ENCODE measurements at places on chromosomes 12 and 14.

DNA sequence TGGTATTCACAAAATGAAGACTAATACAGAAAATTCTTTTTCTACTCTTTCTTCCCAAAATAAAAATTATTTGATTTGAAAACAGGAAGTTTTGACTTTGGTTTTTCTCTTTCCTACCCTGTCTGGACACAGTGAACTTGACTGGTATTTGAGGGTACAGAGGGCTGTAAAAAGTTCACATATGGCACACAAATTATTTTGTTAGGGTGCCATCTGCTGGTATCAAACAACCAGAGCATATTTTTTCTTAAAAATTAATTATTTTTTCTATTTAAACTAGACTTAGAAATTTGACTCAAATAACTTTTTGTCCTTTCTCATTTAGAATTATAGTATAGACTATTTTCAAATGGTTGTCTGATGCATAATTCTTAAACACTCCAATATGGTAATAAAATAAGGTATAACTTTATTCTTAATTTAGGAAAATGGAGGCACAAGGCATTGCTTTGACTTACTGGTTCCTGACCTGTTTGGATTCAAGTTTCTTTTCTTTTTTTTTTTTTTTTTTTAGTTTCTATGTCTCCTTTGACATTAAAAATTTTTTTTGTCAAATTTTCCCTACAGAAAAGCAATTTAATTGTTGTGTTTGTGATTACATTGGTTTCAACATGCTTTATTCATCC is 390.6 kb downstream of the PRKD1 start:
- no peak for DNase-seq

GRCh38 chr14:100567877-100568163 is 19.4 kb downstream of the BEGAIN start:
- DNase-seq = no peak

GRCh38 chr14:24013654-24014514 is 25.2 kb downstream of the DHRS4L2 start:
- no peak for DNase-seq

- DNase-seq = peak; percentile 6
These were observed 117.2 kb downstream of the GRIN2B start for GRCh38 chr12:13864081-13864673.

DNA sequence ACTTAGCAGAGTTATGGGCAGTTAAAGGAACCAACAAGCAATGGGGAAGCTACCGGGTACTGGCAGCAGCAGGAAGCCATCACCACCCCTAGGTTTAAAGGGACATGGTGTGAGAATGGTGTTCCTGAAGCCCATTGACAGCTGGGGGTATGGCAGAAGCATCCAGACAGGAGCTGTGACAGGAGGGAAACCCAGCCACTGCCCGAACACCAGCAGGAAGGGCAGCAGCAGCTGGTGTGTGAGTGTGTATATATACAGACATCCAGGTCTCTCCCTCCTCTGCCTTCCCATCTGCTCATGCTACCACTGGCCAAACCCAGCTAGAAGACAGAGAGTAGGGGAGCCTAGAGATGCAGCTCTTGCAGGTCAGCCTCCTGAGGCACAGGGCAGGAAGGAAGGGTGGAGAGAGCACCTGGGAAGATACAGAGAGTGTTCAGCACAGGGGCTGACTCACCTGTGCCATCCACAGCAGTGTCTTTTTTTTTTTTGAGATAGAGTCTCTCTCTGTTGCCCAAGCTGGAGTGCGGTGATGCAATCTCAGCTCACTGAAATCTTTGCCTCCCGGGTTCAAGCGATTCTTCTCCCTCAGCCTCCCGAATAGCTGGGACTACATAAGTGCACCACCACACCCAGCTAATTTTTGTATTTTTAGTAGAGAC is 9.2 kb upstream of the ADCK1 start:
- no peak for DNase-seq

DNA sequence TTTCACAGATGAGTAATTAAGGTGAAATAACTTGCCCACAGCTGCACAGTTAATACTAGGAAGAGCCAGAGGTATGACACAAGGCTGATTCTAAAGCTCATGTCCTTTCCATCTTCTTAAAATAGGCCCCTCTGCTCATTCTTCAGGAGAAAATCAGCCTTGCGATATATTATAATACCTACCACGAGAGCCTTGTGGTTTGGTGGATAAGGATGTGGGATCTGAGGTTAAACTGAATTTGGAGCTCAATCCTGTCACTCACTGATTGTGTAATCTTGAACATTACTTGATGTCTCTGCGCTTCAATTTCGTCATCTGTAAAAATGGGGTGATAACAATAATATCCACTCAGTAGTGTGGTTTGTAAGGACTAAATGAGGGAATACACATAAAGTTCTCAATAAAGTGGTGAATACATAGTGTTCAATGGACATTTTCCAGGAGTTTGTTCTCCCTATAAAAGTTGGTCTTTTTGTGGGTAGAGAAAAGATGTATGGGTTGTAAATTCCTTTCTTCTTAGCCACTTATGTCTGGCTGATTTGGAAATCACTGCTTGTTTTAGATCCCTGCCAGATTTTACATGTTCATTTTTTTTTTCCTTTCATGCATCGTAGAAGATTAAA is 25.1 kb upstream of the ATP2B1 start:
- DNase-seq = no peak

GRCh38 chr12:80700327-80700726 is 7.1 kb upstream of the MYF6 start:
- DNase-seq = no peak

- DNase-seq = no peak
These were observed 1.0 kb downstream of the GMFB start for GRCh38 chr14:54487771-54488170.

DNA sequence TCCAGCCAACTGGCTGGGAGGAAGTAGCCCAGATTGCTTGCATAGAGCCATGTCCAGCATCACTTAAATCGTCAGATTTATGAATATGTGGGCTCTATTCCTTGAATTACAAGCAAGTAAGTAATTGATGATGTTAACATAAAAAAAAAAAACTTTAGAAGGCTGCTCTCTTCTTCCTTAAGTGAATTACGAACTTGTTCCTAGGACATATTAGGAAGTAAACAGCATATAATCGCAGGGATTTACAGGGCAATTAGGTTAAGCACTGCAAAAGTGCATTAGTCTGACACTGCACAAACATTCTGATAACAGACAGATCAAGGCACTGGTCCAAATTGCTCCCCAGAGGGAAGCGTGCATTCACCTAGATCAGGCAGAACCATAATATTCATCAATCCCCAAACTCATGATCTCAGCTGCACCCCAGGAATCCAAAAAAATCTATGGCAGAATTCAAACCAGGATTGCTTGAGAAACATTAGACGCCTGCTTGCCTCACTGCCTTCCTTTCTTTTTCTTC is 293.2 kb downstream of the TMEM132D start:
- DNase-seq = no peak

DNA sequence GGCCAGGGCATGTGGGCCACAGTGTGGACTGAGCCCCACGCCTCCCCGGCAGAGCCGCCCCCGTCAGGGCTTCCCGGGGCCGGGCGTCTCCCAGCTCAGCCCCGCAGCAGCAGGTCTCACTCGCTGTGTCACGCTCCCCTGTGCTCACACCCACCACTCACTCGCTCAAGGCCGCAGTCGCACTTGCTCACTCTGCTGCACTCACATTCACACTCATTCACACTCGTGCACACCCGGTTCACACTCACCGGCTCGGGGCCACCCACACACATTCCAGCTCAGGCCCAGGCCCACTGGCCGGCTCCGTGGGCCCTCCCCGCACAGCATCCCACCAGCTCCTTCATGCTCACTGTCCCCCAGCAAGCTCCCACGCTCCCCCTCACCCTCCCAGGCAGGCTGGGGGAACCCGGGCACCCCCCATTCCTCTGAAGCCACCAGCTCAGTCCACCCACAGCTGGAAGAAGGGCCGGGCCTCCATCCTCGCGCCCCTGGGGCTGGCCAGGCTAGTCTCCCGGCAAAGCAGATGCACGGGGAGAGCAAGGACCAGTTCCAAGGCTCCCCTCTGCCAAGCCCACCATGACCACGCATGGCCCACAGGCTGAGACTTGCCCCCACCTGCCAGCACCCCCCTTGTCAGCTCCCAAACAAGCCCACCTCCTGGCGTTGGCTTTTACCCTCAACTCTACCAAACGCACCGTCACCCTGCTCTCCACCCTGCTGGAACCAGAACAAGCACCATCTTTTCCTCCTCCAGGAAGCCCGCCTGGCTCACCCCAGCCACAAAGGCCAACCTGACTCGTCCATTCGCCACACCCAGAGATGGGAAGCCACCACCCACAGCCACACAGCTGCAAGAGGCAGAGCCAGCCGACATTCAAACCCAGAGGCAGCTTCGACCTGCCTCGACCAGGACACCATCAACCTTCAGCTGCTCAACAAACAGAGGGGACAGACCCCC is 28.0 kb downstream of the NCOR2 start:
- no peak for DNase-seq

- DNase-seq = no peak
These were observed 63.0 kb downstream of the NCOR2 start for GRCh38 chr12:124504273-124505000.

- no peak for DNase-seq
These were observed 410.3 kb downstream of the FOXG1 start for GRCh38 chr14:29176876-29177275.

DNA sequence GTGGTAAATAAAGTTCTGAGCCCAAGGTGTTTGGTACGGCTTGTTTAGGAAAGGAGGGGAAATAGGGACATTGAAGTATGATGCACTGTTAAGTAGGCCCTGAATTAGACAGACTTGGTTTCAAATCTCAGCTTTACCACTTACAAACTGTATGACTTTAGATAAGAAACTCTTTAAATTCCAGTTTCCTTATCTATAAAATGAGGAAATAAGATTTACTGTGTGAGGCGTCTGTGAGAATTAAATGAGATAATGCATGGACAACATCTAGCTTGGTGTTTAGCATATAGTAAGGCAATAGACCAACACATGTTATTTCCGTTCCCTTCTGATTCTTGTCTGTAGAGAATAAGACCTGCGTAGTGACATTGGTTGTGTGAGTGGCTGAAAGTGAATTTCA is 7.0 kb downstream of the NCKAP1L start:
- DNase-seq = no peak

DNA sequence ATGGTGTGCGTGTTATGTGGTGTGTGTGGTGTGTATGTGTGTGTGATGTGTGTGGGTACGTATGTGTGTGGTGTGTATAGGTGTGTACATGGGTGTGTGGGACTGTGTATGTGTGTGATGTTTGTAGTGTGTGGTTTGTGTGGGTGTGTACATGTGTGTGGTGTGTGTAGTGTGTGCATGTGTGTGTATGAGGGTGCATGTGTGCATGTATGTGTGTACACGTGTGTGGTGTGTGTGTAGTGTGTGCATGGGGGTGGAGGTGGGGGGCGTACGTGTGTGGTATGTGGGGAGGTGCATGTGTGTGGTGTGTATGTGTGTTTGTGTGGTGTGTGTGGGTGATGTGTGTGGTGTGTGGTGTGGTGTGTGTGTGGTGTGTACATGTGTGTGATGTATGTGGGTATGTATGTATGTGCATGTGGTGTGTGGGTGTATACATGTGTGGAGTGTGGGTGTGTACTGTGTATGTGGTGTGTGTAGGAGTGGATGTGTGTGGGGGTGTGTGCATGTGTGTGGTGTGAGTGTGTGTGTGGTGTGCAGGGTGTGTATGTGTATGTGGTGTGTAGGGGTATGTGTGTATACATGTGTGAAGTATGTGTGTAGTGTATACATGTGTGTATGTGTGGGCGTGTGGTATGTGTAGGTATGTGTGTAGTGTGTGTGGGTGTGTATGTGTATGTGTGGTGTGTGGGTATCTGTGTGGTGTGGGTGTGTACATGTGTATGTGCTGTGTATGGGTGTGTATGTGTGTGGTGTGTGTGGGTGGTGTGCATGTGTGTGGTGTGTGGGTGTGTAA is 119.8 kb upstream of the GSC start:
- DNase-seq = no peak

GRCh38 chr12:116164250-116165035 is 113.0 kb downstream of the MED13L start:
- no peak for DNase-seq

DNA sequence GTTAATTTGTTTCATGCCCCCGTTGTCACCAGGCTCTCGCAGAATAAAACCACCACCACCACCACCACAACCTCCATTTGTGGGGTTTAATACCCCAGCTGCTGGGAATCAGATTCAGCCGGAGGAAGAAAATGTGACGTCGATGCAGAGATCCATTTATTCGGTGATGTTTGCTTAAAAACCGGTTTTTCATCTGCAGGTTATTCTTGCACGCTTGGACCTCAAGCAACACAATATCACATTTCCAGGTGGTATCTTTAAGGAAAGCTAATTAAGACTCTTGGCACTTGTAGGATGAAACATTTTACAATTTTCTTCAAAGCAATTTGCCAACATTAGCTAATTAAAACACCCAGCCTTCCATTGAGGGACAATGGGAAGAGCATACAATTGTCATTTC is 39.8 kb downstream of the SPRING1 start:
- DNase-seq = no peak

DNA sequence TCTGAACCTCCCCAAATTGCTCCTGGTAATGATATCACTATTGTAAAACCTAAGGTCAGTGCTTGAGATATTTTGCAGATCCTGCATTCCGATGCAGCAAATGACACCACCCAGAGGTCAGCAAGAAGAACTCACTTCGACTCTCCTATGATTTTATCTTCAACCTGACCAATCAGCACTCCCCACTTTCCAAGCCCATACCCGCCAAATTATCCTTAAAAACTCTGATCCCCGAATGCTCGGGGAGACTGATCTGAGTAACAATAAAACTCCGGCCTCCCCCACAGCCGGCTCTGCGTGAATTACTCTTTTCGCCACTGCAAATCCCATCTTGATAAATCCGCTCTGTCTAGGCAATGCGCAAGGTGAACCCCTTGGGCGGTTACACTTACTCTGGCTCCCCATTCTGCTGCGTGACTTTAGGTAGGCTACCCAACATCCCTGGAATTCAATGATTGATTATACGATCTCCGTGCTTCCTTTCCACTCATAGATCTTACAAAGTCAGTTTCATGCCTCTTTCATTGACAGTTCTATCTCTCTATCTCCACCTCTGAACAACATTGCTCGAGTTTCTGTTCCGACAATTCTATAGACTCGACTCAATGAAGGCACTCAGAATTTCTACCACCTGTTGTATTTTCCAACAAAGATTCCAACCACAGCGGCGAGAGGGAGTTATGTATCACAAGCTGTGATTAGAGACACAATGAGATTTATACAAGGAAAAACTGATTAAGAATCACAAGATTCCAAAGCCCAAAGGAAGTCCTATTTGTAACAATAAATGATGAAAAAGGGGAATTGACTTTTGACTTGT is 939 bp downstream of the NPC2 start:
- DNase-seq = no peak

DNA sequence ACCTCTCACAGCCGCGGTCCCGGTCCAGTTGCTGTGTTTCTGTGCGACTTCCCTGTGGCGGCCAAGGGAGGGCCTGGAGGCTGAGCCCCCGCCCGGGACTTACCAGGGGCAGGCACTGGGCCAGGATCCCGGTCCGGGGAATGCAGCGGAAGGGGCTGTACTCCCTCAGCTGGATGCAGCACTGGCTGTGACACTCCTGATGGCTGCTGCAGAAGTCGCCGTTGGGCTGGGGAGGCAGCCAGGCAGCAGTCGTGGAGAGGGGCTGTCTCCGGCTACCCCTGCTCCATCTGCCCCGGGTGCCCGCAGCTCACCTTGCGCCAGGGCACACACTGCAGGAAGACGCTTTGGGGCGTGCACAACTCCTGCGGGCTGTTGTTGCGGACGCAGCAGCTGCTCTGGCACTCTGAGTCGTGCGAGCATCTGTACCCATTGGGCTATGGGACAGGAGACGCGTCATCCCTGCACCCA is 6.2 kb downstream of the LRCOL1 start:
- DNase-seq = no peak

GRCh38 chr14:34872822-34873588 is 2.2 kb downstream of the BAZ1A start:
- DNase-seq = peak; percentile 14

Measured in GM06990 (cell line).